Heart right ventricle (tissue), 16 donors: ENCODE measurements at places on chromosomes 16 and 17. TPM values are rescaled to one million over a fixed set of nuclear protein-coding genes. Genes with fewer than 3 reads are reported as not detected.

SRR gene
- 9.0 TPM for total RNA-seq

THUMPD1 gene
- 15.5 TPM for total RNA-seq

NETO2 gene
- 2.7 TPM for total RNA-seq

GRCh38 chr17:41544491-41544892 lies 16.4 kb upstream of the KRT19 start:
- no peak for DNase-seq

- no peak for DNase-seq
Measured at GRCh38 chr16:14472357-14472756, 157.7 kb downstream of the PARN start.

DNA sequence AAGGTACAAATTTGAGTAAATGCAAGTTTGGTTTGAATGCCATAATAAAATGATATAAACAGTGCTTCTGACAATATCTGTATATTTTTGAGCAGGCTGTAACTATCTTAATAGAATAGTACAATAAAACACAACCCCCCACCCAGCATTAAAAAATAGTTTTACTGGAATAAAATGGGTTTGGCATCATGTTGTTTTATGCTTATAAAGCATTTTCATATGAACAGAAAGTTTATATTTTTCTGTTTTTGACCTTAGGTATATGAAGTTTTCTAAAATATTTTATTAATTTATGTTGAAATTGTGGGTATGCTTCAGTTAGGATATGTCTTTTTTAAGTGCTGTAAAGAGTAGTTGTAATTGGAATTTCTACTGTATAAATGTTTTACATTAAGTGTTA lies 57.2 kb upstream of the RHBDL3 start:
- no peak for DNase-seq
